ENCODE measurements at places on chromosomes 7 and 10.

- no peak for ATAC-seq
These were observed 22.5 kb downstream of the CCDC186 start for GRCh38 chr10:114151486-114151885.

DNA sequence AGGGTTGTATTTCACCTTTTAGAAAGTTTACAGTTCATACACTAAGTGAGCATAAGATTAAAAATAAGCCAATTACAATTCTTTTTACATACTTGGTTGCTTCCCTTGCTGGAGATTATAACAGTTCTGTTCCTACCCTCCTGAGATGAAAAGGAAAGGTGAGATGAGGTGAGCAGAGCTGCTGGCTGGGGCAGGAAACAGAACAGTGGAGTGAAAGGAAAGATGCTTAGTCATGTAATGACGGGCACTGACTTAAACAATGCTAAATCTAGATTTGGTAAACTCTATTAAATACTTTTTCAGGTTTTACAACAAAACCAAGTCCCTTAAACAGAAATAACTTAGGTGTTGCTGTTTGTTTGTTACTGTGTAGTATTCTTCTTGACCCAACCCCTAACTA, 19.9 kb upstream of the ZEB1 start:
- peak; percentile 63 for ATAC-seq

DNA sequence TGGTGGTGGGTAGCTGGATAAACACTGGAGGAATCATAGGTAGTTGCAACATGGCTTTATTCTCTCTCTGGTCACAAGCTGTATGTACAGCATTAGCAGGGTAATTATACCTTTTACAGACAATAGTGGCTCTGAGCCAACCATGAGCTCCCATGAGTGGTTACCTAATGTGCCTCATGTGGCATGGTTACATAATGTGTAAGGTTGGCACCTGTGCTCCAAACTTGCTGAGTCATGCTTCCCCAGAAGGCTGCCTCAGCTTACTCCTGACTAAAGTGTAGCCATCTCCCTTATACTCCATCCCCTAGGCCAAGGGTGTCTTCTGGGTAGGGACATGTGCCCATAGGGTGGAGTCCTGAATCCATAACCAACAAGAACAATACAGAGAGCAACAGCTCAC, 345.3 kb upstream of the SEMA3C start:
- ATAC-seq: no peak

DNA sequence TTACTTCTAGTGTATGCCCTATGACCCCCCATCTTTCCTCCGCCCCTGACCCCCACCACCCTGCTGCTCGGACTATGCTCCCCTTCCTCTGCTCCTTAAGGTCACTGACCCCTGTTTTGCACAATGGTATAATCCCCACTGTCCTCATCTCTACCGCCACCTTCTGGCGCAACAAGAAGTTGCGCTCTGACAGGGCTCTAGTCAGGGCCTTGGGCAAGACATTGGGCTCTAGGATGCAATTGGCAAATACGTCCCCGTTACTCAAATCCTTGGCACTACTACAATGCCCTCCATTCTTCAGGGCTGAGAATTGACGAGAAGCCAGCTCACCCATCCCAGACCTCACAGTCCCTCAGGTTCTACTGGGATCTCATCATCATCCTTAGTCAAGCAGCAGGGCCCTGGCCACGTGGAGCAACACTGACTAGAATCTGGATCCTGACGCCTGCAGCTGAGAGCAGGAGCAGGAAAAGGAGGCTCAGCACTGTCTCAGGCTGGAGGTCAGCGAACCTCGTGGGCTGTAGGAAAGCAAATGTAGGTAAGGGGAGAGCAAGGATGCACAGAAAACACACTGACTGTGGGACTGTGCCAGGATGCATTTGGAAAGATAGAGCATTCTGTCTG, 10.6 kb downstream of the LRIT2 start:
- peak; percentile 27 for ATAC-seq

GRCh38 chr10:94645285-94645684, 38.2 kb upstream of the CYP2C18 start:
- no peak for ATAC-seq

- no peak for ATAC-seq
These were observed 43.0 kb downstream of the CH25H start for GRCh38 chr10:89164080-89164479.

GRCh38 chr7:16028636-16029035, 342.2 kb upstream of the MEOX2 start:
- ATAC-seq: no peak

DNA sequence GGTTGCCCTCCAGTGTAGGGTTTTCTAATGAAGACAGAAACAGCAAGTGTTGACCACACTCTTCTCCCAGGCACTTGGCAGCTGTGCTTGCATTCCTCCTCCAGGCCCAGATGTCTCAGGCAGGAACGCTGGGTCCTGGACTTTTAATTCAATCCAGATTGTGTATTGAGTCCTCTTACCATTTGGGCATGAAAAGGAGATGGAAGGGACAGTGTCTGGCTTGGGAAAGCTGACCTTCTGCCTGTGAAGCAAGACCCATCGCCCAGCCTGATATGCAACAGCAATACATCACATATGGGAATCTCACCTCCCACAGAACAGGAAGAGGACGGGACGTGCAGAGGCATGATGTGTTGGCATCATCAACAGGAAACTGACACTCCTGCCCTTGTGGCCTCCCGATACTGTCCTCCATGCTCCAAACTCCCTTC, 174.4 kb upstream of the LYZL2 start:
- ATAC-seq: no peak

DNA sequence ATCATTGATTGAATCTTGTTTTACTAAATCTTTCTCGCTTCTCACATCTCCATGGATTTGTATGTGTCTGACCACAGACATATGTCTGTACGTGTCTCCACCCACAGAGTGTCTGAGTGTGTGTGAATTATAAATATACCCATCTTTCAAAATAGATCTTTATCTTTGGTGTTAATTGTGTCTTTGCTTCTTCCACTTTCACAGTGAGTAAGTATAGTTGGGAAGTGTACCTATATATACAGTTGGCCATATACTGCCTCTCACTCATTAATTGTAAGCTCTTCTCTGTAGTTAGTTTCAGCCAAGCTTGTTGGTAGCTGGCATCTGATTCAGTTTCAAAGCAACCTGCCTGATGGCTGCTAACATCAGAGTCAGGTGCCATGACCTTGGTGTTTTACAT, 18.4 kb downstream of the EEPD1 start:
- ATAC-seq: peak; percentile 73

GRCh38 chr10:37947526-37947925, 28.9 kb downstream of the ZNF25 start:
- ATAC-seq: no peak

DNA sequence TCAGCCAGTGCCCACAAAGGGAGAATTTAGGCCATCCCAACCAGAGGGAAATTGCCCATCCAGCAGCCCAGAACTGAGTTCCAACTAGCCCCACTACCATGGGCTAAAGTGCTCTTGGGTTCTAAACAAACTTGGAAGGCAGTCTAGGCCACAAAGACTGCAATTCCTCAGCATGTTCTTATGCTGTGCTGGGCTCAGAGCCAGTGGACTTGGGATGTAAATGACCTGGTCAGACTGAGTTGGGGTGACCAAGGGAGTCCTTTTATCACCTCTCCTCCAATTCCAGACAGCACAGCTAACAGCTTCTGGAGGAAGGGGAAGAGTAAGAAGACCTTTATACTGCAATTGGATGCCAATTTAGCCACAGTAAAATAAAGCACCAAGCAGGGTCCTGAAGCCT, 607.2 kb upstream of the KCND2 start:
- ATAC-seq: no peak

DNA sequence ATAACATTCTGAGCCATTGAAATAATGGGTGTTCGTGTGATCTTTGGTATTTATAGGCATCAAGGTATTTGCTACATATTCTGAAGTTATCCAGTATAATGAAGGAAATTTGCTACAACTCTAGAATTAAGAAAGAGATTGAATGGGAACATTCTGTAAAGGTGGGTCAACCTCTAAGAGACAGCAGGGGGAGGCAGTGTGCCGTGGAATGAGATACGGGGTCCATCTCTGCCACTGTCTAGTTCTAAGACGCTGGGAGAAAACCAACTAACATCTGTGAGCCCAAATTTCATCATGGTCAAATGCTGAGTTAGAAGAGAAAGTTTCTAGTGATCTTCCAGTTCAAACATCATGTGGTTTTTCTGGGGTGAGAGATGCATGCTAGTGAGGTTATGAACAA, 368.9 kb downstream of the SORCS1 start:
- no peak for ATAC-seq

- ATAC-seq: peak; percentile 63
These were observed 43.3 kb downstream of the SFTPD start for GRCh38 chr10:79905322-79906314.

- peak; percentile 80 for ATAC-seq
These were observed 43.4 kb upstream of the ADO start for GRCh38 chr10:62761115-62761514.

DNA sequence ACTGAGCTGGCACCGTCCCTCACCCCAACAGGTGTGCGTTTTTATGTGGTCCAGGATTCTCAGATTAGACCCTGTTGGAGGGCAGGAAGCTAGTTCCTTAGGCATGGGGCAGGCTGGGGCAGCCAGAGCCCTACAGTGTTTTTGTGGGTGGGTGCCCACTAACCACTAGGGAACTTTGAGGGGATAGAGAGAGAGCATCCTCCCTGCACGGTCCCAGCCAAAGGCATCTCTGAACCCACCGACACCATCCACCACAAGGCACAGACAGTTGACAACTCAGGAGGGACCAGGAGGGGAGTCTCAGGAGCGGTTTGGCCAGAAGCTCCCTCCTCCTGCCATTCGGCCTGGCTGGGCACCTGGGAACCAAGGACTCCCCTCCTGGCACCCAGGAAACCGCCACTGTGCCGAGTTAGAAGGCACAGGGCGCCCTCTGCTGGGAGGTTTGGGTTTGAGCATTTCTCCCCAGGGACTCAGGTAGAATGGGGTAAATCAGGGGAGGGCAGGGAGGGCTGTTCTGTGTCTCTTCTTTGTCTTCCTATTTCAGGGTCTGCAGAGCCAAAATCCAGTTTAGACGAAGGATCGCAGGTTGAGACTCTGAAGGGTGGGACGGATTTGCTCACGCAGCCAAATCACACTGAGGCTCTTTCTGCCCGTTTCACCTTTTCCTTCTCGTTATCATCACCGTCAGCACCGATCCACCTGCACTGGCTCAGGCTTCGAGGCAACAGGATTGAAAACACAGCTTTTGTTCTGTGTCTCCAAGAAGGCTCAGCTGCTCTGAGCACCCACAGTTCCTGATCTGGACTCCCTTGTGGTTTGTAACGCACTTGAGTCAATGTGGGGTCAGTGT, 84.8 kb upstream of the COL13A1 start:
- ATAC-seq: peak; percentile 17

DNA sequence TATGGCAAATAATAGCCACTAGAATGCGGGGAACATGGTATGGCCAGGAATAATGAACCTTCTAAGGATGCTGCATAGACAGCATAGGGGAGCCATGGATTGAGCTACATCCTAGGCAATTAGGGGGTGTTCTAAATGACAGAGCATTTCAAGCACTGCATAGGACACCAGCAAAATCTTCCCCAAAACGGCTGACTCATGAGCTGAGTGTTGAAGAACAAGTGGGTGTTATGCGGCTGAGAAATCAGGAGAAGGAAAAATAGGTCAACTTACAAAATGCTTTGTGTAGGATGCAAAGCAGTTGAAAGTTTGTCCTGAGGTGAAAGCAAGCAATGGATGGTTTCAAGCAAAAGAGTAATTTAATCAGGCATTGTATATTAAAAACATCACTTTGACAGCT, 1023.5 kb upstream of the C7orf33 start:
- ATAC-seq: no peak

DNA sequence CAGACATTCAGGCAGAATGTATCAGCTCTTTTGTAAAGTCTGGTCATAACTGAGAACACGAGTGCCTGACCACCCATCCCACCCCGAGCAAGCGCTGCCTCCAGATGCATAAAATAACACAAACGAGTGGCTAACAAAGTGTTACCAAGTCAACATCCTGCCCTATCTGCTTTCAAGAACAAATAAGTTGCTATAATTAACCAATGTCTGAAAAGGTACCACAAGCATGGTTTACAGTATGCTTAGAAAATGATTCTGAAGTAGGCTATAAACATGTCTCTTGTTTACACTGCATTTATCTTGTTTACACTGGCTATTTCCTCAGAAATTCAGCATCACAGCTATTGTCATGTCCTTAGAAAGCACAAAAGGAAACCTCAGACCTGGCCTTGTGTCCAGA, 49.5 kb downstream of the PIK3AP1 start:
- no peak for ATAC-seq

- no peak for ATAC-seq
These were observed 568.8 kb downstream of the HTR7 start for GRCh38 chr10:90289037-90289436.

DNA sequence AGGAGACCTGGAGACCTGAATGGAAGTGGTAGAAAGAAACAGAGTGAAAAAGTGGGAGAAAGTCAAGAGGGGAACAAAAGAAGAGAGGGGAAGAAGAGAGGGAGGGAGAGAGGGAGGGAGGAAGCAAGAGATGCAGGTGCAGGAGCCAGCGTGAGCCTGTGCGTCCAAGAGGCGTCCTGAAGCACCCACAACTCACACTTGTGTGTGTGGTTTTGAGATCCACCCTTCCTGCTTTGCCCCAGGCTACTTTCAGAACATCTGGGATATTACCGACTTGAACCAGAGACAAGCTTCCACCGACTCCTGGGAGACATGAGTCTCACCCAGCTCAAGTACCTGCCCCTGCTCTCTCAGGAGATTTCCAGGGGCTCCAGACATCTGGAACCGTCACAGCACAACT, 9.8 kb downstream of the AFAP1L2 start:
- ATAC-seq: no peak

GRCh38 chr7:74176555-74176954, 2.4 kb downstream of the EIF4H start:
- no peak for ATAC-seq

GRCh38 chr7:80095545-80095944, 39.1 kb upstream of the GNAI1 start:
- no peak for ATAC-seq

GRCh38 chr7:25615003-25615402, 386.7 kb upstream of the NPVF start:
- no peak for ATAC-seq

DNA sequence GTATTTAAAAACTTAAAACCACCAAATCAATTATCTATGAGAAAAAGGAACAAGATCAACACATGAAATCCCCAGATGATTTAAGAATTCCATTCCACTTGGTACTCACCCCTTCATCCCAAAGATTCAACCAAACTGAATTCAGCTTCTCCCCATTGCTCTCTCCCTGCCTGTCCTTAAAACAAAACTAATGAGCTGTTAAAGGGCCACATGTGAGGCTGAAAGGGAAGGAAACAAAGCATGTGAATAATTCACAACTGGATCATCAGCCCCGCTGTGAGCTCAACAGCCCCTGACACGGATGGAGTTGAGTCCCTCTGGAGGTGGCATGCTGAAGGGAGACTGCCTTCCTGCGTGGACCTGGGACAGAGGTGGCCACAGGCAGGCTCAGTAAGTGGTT, 32.9 kb downstream of the VOPP1 start:
- ATAC-seq: no peak

- no peak for ATAC-seq
These were observed 951.0 kb downstream of the LRMDA start for GRCh38 chr10:76382381-76382851.

- ATAC-seq: peak; percentile 11
These were observed 7.6 kb downstream of the HACD1 start for GRCh38 chr10:17609523-17610079.

- ATAC-seq: no peak
These were observed 77.9 kb downstream of the CCDC71L start for GRCh38 chr7:106583100-106583499.
